RWPE2 (cell line): ENCODE measurements at places on chromosomes 13 and 19.

DNA sequence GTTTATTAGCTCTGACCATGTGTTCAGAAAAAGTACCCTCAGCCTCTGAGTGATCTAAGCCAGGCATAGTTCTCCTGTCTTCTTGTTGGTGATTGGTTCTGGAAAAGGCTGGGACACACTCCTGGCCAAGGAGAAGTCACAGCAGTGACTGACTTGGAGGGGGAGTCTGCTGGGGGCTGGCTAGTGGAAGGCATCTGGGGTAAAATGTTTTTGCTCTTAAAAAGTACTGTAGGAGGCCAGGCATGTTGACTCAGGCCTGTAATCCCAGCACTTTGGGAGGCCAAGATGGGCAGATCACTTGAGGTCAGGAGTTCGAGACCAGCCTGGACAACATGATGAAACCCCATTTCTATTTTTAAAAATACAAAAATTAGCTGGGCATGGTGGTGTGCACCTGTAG, 21.7 kb downstream of the FAM187B start:
- no peak for DNase-seq

GRCh38 chr19:30864391-30865215, 484.6 kb downstream of the TSHZ3 start:
- no peak for DNase-seq

DNA sequence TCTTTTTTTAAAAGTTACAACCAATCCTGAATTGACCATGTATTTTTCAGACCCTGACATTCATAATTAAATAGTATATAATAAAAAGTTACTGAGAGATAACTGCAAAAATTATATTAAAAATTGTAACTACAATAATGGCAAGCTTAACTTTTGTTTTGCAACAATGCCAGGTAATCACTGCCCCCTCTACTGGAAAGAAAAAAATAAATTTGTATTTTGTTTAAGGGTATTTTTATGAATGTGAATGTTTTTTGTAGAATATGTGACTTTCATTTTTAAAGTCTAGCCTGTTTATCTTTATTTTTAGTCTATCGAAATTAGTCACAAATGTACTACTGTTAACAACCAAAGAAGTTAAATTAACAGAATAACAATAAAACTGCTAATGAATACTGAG, 21.7 kb downstream of the MRPS31 start:
- no peak for DNase-seq

- DNase-seq: no peak
Observed at GRCh38 chr13:102907886-102908515, 62.2 kb downstream of the ERCC5 start.

- no peak for DNase-seq
Observed at GRCh38 chr19:55579766-55580621, 654 bp downstream of the ZNF579 start.

DNA sequence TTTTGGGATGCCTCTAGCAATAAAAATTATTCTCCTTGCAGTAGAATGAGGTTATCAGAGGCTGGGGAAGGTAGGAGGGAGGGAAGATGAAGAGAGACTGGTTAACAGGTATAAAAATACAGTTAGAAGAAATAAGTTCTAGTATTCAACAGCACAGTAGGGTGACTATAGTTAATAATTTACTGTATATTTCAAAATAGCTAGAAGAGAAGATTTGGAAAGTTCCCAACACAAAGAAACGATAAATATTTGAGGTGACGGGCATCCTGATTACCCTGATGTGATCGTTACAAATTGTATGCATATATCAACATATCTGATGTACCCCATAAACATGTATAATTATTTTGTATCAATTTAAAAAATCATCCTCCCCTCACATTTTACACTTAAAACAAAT, 93.8 kb downstream of the CDADC1 start:
- DNase-seq: no peak

DNA sequence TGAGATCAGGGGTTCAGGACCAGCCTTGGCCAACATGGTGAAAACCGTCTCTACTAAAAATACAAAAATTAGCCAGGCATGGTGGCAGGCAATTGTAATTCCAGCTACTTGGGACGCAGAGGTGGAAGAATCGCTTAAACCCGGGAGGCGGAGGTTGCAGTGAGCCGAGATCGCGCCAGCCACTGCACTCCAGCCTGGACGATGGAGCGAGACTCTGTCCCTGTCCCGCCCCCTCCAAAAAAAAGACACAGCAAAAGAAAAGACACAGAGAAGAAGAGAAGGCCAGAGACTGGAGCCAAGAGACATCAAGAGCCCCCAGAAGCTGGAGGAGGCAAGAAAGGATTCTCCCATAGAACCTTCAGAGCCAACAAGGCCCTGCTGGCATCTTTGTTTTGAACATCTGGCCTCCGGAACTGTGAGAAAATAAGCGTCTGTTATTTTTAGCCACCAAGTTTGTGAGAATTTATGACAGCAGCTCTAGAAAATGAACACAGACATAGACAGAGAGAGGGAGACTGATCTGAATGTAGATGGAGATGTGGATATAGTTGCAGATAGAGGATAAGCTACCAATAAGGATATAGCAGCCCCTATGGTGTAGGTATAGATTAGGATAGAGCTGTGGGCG, 25.7 kb upstream of the PNMA8B start:
- DNase-seq: no peak

- no peak for DNase-seq
Observed at GRCh38 chr19:5806133-5806489, 1.2 kb downstream of the NRTN start.

GRCh38 chr19:41959056-41960053, at the start of gene RABAC1:
RABAC1 (minus strand) TSS chr19:41959321; CDS start chr19:41959292, 29 bp downstream.
- peak; percentile 90 for DNase-seq

DNA sequence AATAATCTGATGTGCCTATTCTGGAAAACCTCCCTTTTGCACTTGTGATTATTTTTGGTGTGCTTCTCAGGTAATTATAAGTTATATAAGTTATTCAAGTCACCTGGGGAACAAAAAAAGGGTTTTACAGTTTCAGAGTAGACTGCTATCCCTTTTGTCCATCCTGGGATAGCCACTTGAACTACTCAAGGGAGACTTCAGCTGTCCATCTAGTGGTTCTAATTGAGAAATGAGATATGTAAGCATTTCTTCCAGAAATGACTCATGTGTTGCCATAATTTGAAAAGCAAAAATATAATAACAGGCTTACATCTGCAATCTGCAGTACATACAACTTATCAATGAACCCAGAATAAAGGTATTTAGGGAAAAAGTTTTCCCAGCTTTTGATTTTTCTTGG, 20.4 kb downstream of the UBL3 start:
- DNase-seq: no peak

DNA sequence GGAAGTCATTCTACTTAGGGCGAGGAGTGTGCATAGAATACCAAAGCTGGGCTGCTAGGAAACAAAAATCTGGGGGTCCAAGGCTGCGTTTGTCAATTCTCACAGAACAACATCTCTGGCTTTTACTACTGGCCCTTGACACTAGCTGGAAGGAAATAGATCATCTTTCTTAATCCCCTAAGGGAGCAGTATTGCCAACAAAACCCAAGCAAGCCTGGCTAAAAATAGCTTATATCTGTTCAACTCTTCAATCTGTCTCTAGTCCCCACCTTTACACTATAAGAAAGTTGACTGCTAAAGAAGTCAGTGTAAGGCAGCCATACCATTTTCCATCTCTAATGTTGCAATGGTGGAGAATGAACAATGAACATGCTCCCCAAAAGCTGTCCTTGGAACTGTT, 107.8 kb upstream of the SPRY2 start:
- DNase-seq: no peak
